NCI-H2227 treated with DMSO at 0.1 percent for 48 hours (cell line): ENCODE measurements at places on chromosomes 5 and 9.
A peak's percentile ranks its signal among the peaks of the same experiment; 100 is the strongest.

GRCh38 chr9:81455462-81456219 lies 233.7 kb downstream of the TLE1 start:
- no peak for DNase-seq

DNA sequence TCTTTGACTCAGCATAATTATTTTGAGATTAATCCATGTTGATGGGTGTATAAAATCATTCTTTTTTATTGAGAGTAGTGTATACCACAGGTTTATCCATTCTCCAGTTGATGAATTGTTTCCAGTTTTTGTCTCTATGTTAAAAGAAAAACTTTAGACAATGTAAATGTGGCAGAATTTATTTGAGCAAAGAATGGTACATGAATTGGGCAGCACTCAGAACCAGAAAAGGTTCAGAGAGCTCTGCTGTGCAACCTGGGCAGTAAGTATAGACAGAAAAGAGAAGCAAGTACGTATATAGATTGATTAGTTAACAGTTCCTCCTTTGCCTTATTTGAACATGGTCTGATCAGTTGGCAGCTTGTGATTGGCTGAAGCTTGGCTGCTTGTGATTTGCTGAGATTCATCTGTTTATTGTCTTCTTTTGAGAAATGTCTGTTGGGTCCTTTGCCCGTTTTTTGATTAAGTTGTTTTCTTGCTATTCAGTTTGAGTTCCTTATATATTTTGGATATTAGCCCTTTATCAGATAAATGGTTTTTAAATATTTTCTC lies 41.4 kb downstream of the CDC42SE2 start:
- no peak for DNase-seq

GRCh38 chr5:173334808-173335207 lies 6.6 kb upstream of the STC2 start:
- DNase-seq: no peak

GRCh38 chr9:129595311-129595741 lies 25.6 kb downstream of the C9orf50 start:
- no peak for DNase-seq

- no peak for DNase-seq
These were observed 94.5 kb downstream of the PDE4D start for GRCh38 chr5:59798862-59799667.

GRCh38 chr5:96141749-96142148 lies 180.1 kb upstream of the ELL2 start:
- no peak for DNase-seq

- no peak for DNase-seq
These were observed 36.9 kb downstream of the SPRY4 start for GRCh38 chr5:142287973-142288313.

- no peak for DNase-seq
These were observed 56.4 kb upstream of the TMC1 start for GRCh38 chr9:72464857-72465592.

DNA sequence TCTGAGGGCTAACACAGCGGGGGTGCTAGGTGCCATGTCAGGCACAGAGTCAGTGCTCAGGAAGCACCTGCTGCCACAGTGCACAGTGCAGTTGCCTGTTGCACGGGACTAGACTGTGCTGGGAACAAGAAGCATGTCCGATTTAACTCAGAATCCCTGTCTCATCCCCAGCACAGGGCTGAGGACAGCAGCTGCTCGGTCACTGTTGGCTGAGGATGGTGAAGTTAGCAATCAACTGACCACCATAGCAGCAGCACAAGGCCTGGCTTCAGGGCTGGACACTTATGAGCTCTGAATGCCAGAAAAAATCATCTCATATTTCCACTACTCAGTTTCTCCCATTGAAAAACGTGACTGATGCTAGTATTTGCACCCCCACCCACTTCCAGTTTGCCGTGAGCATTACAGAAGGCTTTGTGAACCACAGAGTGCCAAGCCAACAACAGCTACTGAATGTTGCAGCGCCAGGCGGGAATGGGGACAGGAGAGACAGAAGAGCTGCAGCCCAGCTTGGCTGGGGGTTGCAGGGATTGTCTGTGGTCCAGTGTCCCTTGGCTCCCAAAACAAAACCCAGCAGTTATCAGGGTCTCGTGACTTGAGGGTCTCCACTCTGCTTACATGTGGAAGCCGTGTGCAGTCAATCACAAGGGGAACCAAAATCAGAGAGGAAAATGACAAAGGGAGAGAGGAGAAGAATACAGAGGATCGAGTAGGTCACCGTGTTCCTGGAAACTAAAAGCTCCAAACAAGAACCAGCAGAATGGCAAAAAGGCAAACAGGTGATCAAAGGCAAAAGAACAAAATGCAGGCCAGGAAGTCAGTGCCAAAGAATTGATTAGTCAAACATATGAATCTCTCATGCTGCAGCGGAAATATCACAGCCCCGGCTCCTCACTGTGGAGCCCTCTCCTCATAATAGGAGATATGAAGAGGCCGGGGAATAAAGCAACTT lies 155.6 kb downstream of the CRB2 start:
- DNase-seq: no peak

DNA sequence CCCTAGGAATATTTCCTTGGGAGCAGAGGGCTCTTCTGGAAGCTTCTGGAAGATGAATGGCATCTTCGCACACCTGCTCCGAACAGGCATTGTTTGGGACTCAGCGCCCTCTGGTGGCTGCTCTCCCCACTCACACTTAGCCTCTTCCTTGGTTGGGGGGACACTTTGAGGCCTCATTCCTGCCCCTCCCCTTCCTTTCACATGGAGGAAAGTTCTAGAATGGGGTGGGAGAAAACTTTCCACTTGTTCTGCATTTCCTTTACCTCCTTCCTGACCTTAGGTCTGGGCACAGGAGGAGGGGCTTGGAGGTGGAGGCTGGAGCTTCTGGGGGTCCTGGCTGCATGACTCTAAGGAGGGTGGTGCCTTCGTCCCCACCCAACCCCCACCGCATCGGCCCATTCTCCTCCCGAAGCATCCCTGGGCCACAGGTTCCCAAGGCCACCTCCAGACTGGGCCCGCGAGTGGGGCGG lies 19.3 kb upstream of the SMIM32 start:
- no peak for DNase-seq

GRCh38 chr9:4167079-4167671 lies 132.7 kb downstream of the GLIS3 start:
- no peak for DNase-seq

GRCh38 chr5:166166071-166166470 lies 2125.4 kb upstream of the WWC1 start:
- DNase-seq: no peak

DNA sequence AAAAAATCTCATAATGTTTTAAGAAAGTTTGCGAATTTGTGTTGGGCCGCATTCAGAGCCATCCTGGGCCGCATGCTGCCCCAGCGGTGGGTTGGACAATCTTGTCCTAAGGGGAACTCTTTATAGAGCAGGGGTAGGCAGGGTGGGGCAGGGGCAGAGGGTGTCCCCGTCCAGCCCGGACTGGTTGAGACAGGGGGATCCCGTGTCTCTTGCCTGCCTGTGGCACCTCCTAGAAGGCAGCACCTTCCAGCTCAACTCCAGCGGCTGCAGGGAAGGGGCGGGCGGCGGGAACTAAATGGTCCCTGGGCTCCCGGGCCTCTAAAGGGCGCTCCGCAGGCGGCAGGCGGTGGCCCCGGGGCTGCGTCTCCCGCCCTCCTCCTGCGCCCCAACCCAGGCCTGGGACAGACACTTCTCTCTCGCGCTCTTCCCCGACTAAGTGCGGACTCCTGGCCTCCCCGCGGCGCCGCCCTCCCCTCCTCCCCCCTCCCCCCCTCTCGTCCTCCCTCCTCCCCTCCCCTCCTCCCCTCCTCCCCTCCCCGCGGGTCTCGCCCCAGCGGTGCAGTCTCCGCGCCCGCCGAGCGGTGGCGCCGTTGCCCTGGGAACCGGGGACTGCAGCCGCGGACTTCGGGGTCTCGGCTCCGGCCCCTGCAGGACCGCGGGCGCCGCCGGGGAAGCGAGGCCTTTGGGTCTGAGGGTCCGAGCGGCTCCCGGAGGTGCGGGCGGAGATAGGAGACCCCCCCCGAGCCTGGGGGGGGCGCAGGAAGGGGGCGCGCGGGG lies 132.6 kb downstream of the MRPL36 start:
- peak; percentile 38 for DNase-seq

DNA sequence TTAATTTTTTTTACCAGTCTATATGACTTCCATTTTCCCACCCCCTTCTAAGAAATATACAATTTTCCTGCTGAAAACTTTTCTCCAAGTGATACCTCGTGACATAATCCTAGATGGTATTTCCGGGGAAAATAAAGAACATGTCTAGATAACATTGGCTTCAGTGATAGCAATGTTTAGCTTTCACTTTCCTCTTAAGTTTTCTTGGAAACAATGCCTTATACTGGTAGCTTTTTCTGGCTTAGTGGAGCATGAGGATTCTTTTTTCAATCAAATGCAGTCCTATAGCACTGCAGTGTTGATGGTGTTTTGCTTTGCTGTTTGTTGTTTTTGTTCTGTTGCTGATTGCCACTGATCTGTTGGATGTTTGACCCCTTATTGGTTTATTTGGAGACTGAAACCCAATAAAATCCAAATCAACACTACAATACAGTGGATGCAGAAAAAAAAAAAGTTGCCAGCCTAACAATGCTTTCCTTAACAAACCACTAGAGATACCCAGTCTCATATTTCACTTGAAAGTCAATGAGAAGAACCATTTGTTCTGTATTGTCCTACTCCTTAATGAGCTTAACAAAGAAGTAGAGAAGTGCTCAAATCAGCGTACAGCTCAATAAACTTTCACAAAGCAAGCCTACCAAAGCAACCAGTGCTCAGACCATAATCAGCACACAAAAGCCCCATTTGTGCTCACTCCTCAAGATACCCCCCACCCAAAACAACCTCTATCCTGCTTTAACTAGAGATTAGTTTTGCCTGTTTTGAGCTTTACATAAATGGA lies 74.2 kb upstream of the GRAMD2B start:
- DNase-seq: no peak

DNA sequence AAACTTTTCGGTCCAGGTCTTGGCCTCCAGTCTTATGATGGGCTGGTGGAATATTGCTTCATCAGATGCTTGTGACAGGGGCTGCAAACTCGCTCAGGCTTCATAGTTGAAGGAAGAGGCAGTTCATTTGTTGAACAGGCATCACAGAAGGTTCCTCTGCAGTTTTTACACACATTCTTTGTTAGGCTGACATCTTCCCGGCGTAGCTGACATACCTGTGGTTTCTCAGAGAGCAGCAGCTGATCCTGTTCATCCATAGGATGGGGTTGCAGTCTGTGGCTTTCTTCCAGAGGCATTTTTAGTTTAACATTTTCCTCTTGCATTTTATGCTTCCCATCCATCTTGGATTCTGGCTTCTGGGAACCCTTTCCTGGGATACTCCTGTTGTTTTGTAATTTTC lies 1255.2 kb downstream of the EFNA5 start:
- no peak for DNase-seq

GRCh38 chr5:55904152-55904551 lies 53.0 kb downstream of the IL31RA start:
- no peak for DNase-seq

- DNase-seq: no peak
These were observed 131.4 kb downstream of the CD180 start for GRCh38 chr5:67065237-67065636.

- peak; percentile 30 for DNase-seq
These were observed 112.2 kb downstream of the RPS23 start for GRCh38 chr5:82165740-82166530.

DNA sequence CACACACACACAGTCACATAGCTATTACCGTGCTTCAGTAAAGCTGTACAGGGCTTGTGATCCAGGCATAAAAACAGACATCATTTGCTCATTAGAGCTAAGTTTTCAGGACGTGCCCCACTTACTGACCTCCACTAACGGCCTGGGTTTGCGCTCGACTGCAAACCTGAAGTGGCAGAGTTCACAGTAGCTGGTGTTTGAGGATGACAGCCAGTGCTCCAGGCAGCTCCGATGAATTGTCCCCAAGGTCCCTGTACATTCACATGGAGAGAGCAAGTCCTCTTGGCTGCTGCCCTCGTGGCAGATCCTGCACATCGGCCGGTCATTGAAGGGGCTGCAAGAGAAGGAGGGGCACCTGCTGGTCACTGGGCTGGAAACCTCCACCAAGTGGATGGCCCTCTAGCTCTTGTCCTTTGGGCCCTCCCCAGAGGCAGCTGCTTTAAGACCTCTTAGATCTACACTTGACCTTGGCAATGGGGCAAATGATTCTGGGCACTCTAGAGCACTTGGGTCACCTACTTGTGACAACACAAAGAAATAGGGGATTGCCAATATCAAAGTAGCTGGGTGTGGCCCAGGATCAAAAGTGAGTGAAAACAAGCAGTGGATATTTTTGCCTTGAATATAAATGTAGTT lies 115.4 kb downstream of the MARCHF3 start:
- DNase-seq: no peak

- DNase-seq: no peak
These were observed 20.1 kb downstream of the LHFPL2 start for GRCh38 chr5:78628270-78628992.

- no peak for DNase-seq
These were observed 25.8 kb downstream of the CDC25C start for GRCh38 chr5:138305797-138306196.

DNA sequence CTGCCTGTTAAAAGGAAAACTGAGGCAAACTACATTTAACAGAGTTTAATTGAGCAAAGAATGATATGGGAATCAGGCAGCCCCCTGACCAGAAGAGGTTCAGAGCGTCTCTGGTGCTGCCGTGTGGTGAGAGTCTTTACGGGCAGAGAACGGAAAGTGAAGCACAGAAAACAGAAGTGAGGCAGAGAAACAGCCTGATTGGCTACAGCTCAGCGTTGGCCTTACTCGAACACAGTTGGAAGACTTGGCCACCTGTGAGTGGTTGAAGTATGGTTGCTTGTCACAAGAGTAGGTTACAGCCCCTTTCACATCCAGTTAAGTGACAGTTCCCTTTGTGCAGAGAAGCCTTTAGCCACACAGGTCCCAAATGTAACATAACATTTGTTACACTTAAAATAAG lies 16.9 kb upstream of the FBP1 start:
- no peak for DNase-seq

DNA sequence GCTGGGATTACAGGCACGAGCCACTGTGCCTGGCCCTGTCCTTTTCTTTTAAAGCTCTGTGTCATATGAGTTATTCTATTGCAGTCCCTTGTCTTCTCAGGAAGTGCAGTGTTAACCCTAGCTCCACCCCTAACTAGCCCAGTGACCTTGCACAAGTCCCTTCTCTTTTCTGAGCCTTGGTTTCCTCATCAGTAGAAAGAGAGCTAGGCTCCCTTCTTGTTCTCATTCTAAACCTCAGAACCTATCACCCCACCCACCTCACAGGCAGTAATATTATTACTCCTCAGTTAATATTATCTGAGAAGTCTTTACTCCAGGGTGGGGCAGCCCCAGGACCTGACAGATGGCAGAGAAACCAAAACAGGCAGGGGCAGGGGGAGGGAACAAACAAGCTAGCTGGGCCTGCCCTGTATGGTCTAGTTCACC lies 7.2 kb downstream of the CYFIP2 start:
- DNase-seq: no peak

DNA sequence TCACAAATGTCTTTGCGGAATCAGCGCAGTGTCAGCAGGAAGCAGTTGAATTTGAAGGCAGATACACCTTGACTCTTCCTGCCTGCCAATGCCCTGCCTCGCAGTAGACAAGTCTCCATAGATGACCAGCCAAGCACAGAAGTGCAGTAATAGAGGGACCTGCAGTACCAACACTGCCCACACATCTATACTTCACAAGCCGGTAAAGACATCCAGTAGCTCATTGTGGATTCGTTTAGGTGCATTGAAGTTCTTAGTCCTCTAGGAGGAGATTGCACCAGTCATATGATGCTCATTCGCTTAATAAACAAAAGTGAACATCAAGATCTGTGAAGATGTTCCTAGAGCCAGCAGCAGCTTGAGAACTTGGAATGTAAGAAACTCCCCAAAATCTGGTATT lies 7.1 kb upstream of the IFNA2 start:
- no peak for DNase-seq
